ENCODE measurements at places on chromosomes 6 and 20.

GRCh38 chr6:134261766-134262165, 56.1 kb downstream of the SGK1 start:
- DNase-seq, result no peak

DNA sequence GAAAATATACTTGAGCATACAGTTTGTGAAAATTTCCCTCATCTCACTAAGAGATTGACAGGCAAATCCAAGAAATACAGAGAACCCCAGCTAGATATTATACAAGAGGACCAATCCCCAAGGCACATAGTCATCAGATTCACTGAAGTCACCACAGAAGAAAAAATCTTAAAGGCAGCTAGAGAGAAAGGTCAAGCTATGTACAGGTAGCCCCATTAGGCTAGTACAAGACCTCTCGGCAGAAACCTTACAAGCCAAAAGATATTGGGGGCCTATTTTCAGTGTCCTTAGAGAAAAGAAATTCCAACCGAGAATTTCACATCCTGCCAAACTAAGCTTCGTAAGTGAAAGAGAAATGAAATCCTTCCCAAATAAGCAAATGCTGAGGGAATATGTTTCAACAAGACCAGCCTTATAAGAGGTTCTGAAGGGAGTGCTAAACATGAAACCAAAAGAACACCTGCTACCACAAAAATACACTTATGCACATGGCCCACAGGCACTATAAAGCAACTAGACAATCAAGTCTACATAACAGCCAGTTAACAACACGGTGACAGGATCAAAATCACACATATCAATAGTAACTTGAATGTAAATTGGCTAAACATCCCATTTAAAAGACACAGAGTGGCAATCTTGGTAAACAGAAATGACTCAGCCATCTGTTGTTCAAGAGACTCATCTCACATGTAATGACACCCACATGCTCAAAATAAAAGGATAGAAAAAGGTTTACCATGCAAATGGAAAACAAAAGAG, 96.3 kb downstream of the FHL5 start:
- no peak for DNase-seq

- no peak for DNase-seq
These were observed 114.7 kb upstream of the ZNF217 start for GRCh38 chr20:53708129-53708968.

- DNase-seq, result no peak
These were observed 109.7 kb downstream of the LRFN2 start for GRCh38 chr6:40477246-40478126.

- no peak for DNase-seq
These were observed 39.4 kb downstream of the SLC9A8 start for GRCh38 chr20:49851991-49852390.

GRCh38 chr6:123802351-123802696, 1.3 kb upstream of the NKAIN2 start:
- DNase-seq, result no peak
